ENCODE measurements at places on chromosomes 2 and 18. TPM values are rescaled to one million over a fixed set of nuclear protein-coding genes. Genes with fewer than 3 reads are reported as not detected.

- peak; percentile 78 for DNase-seq
These were observed 106.7 kb upstream of the KLHL14 start for GRCh38 chr18:32879497-32879896.

DNA sequence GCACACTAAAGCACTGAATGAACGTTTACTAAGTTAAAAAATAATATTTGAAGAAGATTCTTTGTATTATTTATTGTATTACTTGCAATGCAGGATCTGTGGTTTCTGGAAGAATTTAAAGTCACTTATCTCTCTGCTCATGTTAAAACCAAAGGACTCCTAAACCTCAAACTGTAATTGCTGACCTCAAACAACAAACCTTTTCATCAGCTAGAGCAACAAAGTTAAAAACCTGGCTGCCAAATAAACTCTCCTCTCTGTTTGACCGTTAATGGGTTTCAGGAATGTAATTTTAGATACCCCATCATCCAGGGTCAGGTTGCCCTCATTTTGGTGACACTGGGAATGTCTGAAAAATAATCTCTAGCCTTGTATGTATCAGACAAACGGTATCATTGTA lies 239.1 kb downstream of the TGIF1 start:
- no peak for DNase-seq

DNA sequence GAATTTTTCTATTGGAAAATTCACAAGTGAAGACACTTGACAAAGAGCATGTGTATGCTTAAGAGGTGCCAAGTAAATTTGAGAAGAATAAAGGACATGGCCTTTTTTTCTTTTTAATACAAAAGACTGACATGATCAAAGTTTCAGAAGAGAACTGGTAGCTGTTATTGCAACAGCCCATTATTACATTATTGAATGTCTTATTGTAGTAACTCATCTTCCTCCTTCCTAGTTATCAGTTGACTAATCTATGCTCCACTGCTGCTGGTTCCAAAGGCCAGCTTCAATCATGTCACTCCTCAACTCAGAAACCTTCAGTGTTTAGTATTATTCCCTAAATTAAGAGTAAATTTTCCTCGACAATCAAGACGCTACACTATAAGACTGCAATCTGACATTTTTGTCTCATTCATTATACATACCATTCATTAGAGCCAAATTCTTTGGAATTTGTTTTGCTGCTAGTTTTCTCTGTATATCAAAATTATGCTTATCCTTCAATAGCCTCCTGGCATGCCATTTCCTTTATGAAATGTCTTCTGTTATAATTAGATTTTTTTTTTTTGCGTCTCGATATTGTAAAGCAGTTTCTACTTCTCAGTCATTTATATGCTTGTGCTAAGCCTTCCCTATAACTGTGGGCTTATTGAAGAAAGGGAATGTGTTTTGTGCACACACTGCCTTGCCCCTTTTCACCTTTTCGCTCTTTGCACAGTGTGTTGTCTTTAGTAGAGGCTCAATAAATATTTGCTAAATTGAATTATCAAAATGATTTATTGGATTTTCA lies 27.9 kb downstream of the ITGA4 start:
- DNase-seq, result no peak

DNA sequence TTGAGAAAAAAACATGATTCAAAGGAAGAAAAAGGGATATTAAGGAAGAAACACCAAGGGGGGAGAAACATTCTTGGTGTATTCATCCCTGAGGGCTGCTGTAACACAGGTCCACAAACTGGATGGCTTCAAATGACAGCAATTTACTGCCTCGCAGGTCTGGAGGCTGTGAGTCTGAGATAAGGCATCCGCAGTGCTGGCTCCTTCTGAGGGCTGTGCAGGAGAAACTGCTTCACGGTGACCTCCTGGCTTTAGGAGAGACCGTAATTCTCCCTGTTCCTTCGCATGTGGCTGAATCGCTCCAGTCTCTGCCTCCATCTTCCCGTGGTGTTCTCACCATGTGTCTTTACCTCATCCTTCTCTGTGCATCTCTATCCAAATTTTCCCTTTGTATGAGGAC lies 490.7 kb downstream of the EIPR1 start:
- no peak for DNase-seq

- no peak for DNase-seq
These were observed 61.7 kb downstream of the LDLRAD4 start for GRCh38 chr18:13280070-13280795.

- no peak for DNase-seq
These were observed 446 bp upstream of the RHBDD1 start for GRCh38 chr2:226835420-226835795.

- peak; percentile 54 for DNase-seq
These were observed 420.0 kb downstream of the ZEB2 start for GRCh38 chr2:144099780-144100377.

GRCh38 chr18:32048507-32049091 lies 30.0 kb downstream of the RNF125 start:
- peak; percentile 15 for DNase-seq

DNA sequence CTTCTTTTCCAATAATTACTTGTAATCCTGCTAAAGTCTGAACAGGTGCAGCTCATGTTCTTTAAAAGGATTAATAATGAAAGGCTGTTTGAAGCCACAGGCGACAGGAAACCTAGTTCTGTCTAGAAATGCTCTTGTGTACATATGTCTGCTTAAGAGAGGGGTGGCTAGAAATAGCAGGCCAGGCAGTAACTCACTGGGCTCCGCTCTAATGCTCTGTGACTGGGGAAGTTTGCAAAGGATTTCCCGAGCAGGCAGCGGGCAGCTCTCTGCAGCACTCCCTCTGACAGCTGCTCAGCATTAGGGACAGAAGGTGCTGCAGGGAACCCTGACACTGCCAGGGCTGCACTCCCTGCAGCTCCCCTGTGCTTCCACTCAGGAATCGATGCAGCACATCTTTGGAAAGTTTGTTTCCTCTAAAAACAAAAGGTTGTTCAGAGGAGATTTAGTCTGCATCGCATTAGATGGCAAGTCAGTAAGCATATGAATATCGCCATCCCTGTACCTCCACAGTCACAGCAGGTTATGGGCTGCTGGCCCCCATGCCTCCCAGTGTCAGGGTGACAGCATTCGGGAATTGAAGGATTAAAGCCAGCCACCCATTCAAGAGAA lies 33.1 kb upstream of the TTC39C start:
- DNase-seq, result no peak

DNA sequence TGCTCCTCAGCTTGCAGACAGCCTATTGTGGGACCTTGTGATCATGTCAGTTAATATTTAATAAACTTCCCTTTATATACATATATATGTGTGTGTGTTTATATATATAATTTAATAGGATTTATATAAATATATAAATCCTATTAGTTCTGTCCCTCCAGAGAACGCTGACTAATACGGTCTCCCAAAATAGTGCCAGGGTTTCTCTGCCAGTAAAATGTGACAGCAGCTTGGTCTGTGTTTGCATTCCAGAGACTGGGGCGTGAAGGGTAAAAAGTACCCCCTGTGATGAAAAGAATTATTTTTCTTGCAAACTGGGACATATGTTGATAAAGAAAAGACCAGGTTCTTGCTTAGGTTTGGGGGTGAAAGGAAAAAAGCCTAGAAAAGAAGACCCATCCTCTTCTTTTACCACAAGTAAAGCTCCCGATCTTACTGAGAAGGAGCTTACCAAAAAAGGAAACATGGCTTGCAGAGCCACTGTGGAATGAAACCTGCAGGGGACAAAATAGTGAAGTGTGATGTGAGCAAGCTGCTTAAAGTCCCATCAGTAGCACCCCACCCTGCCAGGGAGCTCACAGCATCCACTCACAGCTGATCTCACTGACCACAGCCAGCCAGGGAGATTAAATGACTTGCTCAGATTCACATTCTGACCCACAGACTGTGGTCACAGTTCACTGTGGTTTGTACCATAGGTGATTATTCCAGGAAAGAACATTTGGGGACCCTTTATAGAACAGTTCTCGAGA lies 110.9 kb upstream of the RMP24 start:
- no peak for DNase-seq

GRCh38 chr2:186848873-186849578 lies at the start of gene ZSWIM2:
Gene ZSWIM2, minus strand, starts transcription at chr2:186849170. Its CDS starts 40 bp downstream, at chr2:186849130.
- DNase-seq, result peak; percentile 10

DNA sequence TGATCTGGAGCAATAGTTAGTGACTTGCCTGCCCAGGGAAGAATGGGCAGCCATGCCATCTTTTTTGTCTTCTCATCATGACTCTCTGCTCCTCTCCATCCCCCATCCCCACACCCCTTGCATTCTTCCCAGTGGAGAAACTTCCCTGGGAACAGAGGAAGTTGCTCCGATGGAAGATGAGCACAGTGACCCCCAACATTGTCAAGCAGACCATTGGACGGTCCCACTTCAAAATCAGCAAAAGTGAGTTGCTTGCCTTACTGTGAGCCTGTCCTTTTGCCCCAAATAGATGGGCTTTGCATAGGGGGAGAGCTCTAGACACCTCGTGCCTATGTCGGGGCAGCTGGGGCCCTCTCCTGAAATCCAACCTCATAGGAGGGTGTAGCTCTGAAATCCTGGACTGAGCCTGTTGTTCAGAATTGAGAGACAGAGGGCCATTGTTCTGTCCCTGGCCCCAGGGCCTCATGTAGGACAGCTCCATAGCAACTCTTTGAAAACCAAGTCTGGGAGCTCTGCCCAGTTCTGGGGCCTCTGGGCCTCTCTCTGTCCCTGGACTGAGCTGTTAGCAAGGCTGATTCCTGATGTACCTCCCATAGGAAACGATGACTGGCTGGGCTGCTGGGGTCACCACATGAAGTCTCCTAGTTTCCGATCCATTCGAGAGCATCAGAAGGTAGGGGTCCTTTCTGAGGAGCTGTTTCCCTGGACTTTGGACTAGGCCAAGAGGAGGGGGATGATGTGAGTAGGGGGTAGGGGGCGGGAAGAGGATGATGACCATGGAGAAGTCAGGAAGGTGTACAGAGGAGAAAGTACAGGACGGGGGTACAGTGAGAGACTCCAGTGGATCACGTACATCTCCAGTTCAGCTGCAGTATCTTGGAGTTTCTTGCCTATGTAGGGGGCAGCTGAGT lies 35.2 kb downstream of the TTLL4 start:
- no peak for DNase-seq

- no peak for DNase-seq
These were observed 94.8 kb upstream of the SPATS2L start for GRCh38 chr2:200211643-200212042.

TRABD2A gene
- 0.58 TPM for total RNA-seq
